ENCODE measurements at places on chromosomes 6 and 20. TPM values are rescaled to one million over a fixed set of nuclear protein-coding genes. Genes with fewer than 3 reads are reported as not detected.
A peak's percentile ranks its signal among the peaks of the same experiment; 100 is the strongest.

The MAS1 gene
- not detected for polyA plus RNA-seq

DNA sequence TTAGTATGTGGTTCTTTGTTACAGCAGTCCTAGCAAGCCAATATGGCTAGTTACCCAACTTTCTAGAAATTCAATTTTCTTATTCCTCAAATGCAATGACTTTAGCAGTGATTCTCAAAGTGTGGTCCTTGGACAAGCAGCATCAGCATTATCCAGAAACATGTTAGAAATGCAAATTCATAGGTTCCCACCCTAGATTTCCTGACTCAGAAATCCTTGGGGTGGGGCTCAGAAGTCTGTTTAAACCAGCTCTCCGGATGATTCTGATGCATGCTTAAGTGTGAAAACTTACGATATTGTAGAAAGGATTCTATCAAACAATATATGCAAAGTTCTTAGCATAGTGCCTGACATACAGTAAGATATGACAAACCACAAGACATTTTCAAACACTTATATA lies 757.1 kb downstream of the DHX35 start:
- no peaks in the 10 kb centered on the region for H3K4me1 ChIP-seq
- DNase-seq: no peak
- H3K27me3 ChIP-seq: no peaks in the 10 kb centered on the region
- no peak overlapping the region for H3K4me3 ChIP-seq
- no peak overlapping the region for H3K27ac ChIP-seq

DNA sequence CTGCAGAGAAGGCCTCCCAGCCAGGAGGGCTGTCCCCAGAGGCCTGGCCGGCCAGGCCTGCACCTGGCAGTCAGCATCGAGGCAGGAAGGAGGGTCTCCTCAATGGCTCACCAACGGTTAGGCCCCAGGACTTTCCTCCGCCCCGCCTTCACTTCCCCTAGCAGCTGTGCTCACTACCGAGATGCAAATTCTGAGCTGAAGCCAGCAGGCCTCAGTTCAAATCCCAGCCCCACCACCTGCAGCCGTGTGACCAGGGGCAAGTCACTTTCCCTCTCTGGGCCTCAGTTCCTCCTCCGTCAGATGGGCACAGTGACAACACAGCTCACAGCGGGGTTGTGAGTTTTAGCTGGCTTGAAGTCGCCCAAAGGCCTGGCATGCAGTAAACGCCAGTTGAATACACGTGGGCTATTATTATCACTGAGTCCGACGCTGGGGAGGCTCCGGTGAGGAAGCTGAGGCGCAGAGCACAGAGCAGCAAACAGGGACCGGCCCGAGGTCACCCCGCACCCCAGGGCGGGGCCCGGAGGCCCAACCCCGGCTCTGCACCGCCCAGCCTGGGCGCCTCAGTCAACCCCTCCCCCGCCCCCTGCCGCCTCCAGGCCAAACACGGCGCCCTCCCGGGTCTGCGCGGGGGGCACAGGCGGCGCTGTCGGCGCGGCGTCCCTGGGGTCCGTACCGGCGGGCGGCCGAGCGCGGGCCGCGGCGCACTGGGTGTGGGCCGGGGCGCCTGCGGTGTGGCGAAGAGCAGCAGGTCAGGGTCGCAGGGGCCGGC lies 671 bp downstream of the E2F1 start:
- peaks cover 40% of the 10 kb centered on the region for H3K4me1 ChIP-seq
- H3K27ac ChIP-seq: peak overlapping the region; percentile 76
- peak overlapping the region; percentile 65 for H3K4me3 ChIP-seq
- peaks cover 13% of the 10 kb centered on the region for H3K36me3 ChIP-seq
- peak; percentile 89 for DNase-seq

- H3K36me3 ChIP-seq: no peaks in the 10 kb centered on the region
- peak overlapping the region; percentile 35 for H3K4me3 ChIP-seq
- peaks cover 15% of the 10 kb centered on the region for H3K4me1 ChIP-seq
- no peaks in the 10 kb centered on the region for H3K27me3 ChIP-seq
- peak; percentile 65 for DNase-seq
Measured at GRCh38 chr20:23050847-23051627, 1.6 kb upstream of the THBD start.

The HLA-DRA gene
- polyA plus RNA-seq: 0.80 TPM

GRCh38 chr6:36848658-36849441 lies 9.6 kb upstream of the CPNE5 start:
- H3K27me3 ChIP-seq: no peaks in the 10 kb centered on the region
- peak; percentile 95 for DNase-seq
- H3K4me3 ChIP-seq: no peak overlapping the region
- peaks cover 25% of the 10 kb centered on the region for H3K36me3 ChIP-seq
- H3K4me1 ChIP-seq: peaks cover 41% of the 10 kb centered on the region

The GRIK2 gene
- polyA plus RNA-seq: not detected

The TP53TG5 gene
- not detected for polyA plus RNA-seq

DNA sequence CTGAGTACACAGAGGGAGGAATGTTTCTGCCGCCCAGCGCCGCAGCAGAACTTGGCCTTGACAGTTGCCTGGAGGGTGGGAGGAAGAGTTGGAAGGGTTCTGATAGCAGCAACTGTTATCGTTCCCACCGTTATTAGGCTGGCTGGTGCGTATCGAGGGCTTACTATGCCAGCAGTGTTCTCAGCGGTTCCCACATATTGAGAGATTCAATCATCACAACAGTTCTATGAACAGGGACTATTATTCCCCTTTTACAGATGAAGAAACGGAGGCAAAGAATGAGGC lies 380.1 kb upstream of the SULF2 start:
- H3K27ac ChIP-seq: no peak overlapping the region
- H3K4me3 ChIP-seq: no peak overlapping the region

GRCh38 chr6:86537292-86537861 lies 400.0 kb upstream of the HTR1E start:
- H3K27ac ChIP-seq: no peak overlapping the region
- H3K27me3 ChIP-seq: no peaks in the 10 kb centered on the region
- no peak overlapping the region for H3K4me3 ChIP-seq
- H3K4me1 ChIP-seq: no peaks in the 10 kb centered on the region
- no peak for DNase-seq
- no peaks in the 10 kb centered on the region for H3K36me3 ChIP-seq

DNA sequence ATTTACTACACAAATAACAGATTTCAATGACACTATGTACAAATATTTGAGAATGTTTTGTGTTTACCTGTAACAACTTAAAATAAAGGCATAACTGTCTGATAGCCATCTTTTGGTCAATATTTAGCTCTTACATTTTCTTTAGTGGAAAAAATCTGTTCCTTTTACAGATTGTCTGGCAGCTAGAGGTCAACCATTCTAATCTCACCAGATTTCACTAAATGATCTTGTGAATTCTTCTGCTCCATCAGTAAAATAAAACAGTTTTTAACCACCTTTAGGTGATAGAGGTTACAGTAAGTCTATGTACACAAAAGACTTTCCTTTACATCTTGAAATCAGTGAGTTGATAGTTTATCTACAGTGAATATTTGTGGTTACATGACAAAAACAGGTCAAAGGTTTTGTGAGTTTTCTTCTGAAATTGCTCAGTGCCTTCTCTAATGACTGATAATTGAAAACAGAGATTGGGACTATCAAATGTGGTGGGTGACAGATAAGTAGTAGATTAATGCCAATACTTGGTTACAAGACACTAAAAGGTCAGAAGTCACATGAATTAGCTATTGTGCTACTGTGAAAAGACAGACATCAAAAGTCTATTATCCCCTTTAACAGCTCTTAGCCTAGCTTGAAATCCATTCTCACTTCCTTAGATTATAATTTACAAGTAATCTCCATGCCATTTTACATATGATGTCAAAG lies 47.4 kb downstream of the BMP5 start:
- H3K27me3 ChIP-seq: no peaks in the 10 kb centered on the region
- DNase-seq: no peak
- H3K4me1 ChIP-seq: no peaks in the 10 kb centered on the region
- no peak overlapping the region for H3K4me3 ChIP-seq

The COL19A1 gene
- polyA plus RNA-seq: not detected

GRCh38 chr6:166877349-166877748 lies 79.0 kb downstream of the RNASET2 start:
- H3K4me3 ChIP-seq: no peak overlapping the region
- no peak overlapping the region for H3K27ac ChIP-seq
- peaks cover 11% of the 10 kb centered on the region for H3K27me3 ChIP-seq
- no peaks in the 10 kb centered on the region for H3K4me1 ChIP-seq
- DNase-seq: no peak

GRCh38 chr20:46304852-46305251 lies 3.4 kb downstream of the CDH22 start:
- H3K27ac ChIP-seq: no peak overlapping the region
- no peaks in the 10 kb centered on the region for H3K36me3 ChIP-seq
- no peak for DNase-seq
- peaks cover 22% of the 10 kb centered on the region for H3K4me1 ChIP-seq
- H3K4me3 ChIP-seq: no peak overlapping the region
- H3K27me3 ChIP-seq: peaks cover 79% of the 10 kb centered on the region

- H3K4me3 ChIP-seq: no peak overlapping the region
- no peaks in the 10 kb centered on the region for H3K4me1 ChIP-seq
- no peak overlapping the region for H3K27ac ChIP-seq
Measured at GRCh38 chr6:38215225-38215624, 395.7 kb downstream of the ZFAND3 start.

GRCh38 chr20:32925481-32926196 lies 66.9 kb downstream of the EFCAB8 start:
- H3K4me3 ChIP-seq: no peak overlapping the region
- DNase-seq: no peak
- H3K27me3 ChIP-seq: peaks cover 31% of the 10 kb centered on the region
- no peaks in the 10 kb centered on the region for H3K4me1 ChIP-seq
- no peak overlapping the region for H3K27ac ChIP-seq

The HTR1E gene
- polyA plus RNA-seq: not detected

The CALHM6 gene
- not detected for polyA plus RNA-seq

The RAET1L gene
- polyA plus RNA-seq: not detected

The NKAIN4 gene
- polyA plus RNA-seq: not detected

GRCh38 chr6:127202676-127203075 lies 64.0 kb upstream of the RNF146 start:
- H3K4me1 ChIP-seq: no peaks in the 10 kb centered on the region
- DNase-seq: no peak
- no peaks in the 10 kb centered on the region for H3K27me3 ChIP-seq
